ENCODE measurements at places on chromosomes 3 and 15.
A peak's percentile ranks its signal among the peaks of the same experiment; 100 is the strongest.

DNA sequence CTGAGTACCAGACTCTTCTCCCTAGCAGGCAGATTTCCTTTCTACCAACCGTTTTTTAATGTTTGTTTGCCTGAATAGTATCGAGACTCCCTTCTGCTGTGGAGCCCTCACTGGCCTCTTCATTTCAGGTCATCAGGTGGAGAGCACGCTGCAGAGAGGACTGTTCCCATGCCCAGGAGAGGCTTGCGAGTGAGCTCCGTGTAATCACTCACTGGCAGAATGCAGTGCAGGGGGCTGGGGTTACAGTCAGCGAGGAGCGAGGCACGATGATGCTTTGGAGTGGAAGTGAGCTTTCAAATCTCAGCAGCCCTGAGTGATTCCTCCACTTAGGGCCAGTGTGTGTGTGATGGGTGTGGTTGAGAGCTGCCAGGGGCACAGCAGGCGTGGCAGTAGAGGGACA is 385.2 kb downstream of the SHQ1 start:
- DNase-seq, result no peak

GRCh38 chr3:72308641-72309040 is 523.7 kb upstream of the PROK2 start:
- no peak for DNase-seq

- DNase-seq, result no peak
Observed at GRCh38 chr3:142004025-142004424, 127.6 kb downstream of the ATP1B3 start.

- DNase-seq, result no peak
Observed at GRCh38 chr3:48856469-48856868, 8.8 kb upstream of the PRKAR2A start.

DNA sequence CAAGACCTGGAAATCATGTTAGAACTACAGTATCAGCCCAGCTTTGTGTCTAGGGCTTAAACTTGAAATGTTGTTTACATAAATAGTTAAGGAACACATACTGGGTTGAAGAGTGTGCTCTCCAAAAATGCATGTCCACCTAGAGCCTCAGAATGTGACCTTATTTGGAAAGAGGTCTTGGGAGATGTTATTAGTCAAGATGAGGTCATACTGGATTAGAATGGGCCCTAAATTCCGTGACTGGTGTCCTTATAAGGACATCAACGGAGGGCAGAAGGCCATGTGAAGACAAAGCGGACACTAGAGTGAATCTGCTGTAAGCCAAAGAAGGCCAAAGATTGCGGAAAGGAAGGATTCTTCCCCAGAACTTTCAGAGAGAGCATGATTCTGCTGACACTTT is 759.2 kb upstream of the CFAP20DC start:
- no peak for DNase-seq

DNA sequence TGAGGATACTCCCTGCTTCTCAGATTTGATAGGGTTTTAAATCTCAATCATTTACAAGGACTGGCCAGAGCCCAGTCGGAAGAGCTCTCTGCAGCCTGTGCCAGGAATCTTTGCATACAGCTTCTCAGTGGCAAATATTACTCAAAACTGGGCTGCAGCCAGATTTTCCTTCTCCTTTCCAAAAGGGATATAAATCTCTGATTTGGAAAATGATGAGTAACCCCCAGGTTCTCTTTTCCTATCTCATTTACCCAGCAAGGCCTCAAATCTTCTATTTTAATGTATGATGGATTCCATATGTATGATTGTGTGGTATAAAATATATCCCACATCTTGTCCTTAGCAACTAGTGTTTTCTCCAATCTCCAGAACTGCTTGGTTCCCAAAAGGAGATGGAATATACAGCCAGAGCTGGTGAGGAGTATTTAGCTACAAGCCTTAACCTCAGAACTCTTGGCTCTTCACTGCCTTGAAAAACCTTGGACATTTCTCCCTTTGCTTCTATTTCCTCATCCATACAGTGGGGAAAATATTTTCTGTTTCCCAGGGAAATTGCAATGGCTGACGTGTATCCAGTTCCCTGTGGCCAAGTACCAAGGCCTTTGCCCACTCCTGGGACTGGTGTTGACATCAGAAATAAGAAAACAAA is 114.4 kb downstream of the ATG7 start:
- DNase-seq, result no peak

DNA sequence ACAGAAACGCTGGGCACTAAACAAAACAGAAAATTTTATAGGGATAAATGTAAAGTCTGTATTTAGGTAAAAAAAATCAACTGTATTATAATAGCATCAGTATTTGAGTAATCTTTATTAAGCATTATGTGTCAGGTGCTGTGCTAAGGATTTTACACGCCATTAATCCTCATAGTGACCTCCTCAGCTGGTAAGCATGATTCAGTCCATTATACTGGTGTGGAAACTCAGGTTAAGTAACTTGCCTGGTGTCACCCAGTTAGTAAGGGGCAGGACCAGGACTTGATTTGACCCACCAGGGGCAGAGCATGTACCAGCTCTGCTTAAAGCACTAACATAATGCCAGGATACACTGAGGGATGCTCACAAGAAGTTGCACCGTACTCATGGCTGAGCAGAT is 4.8 kb downstream of the MYO5C start:
- no peak for DNase-seq

- no peak for DNase-seq
Observed at GRCh38 chr15:51200792-51201191, 106.1 kb upstream of the TNFAIP8L3 start.

DNA sequence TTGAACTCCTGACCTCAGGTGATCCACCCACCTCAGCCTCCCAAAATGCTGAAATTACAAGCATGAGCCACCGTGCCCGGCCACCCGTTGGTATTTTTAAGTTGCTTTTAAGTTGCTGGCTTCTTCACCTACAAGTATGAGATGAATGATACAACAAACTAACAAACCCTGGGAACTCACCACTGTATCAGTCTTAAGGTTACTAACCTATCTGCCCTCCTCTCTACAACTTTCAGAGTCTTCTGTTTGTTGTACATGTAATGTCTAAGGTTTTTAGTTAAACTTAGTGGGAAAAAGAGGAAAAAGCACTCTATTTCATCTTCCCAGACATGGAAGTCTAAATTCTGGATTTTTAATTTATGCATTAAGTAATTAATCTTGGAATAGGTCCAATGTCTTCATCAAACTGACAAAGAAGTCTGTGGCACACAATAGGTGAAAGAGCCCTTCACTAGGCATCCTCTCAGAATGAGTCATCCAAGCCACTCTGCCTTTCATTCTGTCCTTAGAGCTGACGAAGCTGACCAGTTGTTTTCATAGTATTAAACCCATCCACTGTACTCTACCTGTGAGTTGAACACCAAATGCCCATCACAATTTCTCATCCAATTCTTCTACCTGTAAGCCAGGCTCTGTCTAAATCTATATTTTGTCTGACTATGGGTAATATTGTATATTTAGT is 936.1 kb downstream of the TUSC7 start:
- no peak for DNase-seq

- no peak for DNase-seq
Observed at GRCh38 chr3:37200141-37200540, 25.8 kb upstream of the LRRFIP2 start.

DNA sequence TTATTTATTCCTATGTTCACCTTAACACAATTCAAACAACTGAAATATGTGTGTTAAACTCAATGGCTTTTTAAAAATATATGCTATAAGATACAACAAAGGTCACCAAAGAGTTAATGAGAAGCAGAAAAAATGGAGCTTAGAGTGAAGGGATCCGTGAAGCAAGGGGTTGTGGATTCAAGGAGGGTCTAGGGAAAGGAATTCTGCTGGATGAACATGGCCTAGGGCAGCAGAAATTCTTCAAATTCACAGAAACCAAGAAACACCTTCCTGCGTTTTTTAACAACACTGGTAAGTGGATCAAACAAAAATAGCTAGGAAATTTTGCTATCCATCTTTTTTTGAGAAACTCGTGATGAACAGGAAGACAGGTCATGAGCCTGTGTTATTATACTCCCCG is 59.3 kb upstream of the PLSCR5 start:
- DNase-seq, result no peak

DNA sequence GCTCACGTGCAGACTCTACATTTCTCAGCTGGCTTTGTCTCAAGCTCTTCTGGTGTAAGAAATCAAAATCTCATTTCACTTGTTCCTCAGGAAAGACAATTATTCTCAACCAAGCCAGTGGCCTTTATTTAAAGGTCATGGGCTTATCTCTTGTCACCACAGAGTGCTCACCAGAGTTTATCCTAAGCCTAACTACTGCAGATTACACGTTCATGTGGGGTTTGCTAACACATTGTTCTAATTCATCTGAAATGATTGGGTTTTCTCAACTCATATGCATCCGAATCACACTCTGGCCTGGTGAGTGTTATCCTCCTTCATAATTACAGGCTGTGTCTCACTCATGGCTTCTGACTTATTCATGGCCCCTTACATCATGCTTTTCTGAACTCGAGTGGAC is 83.3 kb upstream of the TSC22D2 start:
- no peak for DNase-seq

DNA sequence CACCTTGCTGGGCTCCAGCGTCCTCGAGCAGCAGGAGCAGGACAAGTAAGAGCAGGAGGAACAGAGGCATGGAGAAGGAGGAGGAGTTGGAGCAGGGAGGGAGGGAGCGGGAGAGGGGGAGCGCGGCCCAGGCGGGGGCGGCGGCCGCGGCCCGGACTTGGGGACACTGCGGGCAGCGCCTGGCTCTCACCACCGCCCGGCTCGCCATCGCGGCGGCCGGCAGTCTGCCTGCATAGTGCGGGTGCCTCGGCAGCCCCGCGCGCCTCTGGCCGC is 440 bp downstream of the DCBLD2 start:
- DNase-seq, result no peak

- DNase-seq, result no peak
Observed at GRCh38 chr3:148950806-148951205, 40.5 kb upstream of the GYG1 start.

DNA sequence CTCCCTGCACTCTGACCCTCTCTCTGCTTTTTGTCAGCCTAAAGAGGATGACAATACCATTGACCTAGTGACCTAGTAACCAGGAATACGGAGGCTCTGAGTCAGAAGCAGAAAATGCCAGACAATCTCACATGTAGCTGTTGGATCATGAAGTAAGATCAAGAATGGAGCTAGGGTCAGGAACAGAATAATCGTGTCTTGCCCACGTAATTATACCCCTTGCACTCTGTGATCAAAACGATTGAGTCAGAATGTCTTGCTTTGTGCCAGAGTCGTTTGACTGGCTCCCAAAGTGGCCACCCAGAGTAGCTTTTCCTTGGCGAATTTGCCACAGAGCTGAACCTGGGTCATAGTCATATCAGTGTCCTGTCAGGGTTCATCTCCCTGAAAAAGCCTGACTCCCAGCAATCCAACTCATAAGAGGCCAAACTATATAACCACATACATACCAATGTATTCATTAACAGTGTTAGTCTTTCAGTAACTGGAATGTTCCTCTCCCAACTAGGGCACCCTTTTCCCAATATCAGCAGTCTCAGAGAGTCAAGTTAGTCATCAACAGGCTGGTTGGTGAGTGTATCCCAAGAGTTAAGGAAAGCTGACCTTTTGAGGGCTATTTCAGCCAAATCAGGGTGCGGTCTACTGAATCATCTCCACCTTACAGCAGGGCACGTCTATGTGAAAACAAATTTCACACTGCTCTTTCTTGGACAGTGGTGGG is 5.0 kb upstream of the CDV3 start:
- DNase-seq, result no peak

DNA sequence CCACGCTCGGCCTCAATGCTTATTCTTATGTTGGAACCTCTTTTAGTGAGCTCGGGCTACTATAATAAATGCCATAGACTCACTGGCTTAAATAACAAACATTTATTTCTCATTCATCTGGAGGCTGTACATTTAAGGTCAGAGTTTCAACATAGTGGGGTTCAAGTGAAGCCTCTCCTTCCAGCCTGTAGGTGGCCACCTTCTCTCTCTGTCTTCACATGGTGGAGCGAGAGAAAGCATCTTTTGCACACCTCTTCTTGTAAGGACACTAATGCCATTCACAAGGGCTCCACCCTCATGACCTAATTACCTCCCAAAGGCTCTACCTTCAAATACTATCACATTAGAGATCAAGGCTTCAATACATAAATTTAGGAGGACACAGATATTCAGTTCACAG is 520.3 kb upstream of the EPHA6 start:
- no peak for DNase-seq

- no peak for DNase-seq
Observed at GRCh38 chr15:78640527-78641101, 396 bp downstream of the CHRNB4 start.

GRCh38 chr3:59866076-59866475 is 816.3 kb upstream of the CFAP20DC start:
- DNase-seq, result no peak

- no peak for DNase-seq
Observed at GRCh38 chr3:62246094-62246493, 127.3 kb downstream of the FEZF2 start.

DNA sequence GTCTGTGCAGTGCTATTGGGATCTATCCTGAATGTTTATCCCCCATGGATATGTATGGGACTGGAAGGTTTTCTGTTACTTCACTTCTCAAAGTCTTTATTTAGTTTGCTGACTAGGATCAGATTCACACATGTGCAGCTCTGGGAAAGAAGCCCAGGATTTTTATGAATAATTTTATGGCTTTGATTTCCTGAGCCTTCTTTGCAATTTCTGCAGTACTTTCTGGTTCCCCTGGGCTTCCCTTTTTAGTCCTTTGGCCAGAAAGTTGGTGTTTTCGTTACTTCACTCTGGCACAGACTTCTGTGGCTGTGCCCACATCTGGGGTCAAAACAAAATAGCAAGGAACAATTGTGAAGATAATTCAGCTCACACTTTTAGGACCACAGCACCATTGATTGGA is 721.0 kb downstream of the OTOL1 start:
- no peak for DNase-seq

DNA sequence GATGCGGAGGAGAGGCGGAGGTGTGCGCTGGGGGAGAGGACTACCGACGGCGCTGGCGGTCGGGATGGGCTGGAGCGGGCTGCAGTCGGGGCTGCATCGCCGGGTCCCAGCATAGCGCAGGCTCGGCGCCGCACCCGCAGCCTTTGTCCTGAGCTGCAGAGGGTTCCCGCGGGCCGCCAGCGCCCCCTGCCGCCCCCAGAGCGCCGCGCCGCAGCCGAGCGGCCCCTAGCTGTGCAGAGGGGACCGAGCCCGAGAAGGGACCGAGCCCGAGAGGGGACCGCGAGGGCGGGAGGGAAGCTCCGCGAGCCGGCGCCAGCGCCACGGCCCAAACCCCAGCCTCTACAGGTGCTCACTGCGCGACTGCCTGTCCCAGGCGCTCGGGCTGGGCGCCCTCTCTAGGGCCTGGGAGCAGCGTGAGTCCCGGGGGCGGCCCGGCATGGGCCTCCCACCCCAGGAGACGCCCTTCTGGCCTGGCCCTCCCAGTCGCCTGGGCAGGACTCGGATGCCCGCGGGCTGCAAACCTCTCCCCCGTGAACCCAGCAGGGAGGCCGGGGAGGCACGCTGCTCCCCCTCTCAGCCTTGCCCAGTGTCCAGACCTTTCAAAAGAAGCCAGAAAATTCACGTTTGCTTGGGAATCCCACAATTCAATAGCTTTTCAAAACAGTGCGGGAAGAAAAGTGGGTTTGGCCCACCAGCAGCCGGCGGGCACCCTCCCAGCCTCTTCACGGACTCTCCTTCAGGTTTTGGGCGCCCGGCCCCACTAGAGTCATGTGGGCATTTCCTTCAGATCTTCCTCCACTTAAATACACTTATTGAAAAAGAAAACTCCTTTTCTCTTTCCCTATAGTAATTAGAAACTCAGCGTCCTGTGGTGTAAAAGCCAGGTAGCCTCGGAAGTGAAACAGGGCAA is 134.7 kb downstream of the TPRA1 start:
- DNase-seq, result peak; percentile 19

Measured in CD4-positive, alpha-beta T cell treated with Interleukin-6 at 100 ng/mL for 8 hours (primary cell).